ENCODE measurements at places on chromosomes 7 and 10.

DNA sequence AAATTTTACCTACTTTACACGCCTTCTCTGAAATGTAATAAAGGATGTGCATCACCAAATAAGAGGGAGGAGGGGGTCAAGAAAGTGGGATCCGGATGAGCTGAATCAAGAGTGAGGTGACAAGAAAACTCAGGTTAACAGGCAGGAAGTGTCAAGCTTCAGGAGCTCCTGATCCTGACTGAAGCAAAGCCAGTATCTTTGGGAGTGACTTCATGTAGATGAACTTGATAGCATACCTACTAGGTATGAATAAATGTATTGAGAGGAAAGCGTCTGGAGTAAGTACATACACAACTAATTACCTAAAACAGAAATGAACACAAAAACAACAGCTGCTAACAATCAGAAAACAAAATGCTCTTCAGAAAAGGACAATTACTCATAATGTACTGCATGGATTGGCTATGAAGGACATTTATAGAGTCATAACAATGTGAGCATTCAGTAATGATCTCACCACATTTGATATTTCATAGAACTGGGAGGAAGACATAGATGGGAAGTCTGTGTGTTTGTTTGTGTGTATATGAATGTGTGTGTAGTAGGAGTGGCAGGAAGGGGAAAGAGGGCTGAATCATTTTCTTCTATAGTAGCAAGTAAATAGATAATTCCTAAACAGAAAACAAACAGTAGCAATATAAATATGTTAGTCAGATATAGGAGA is 29.4 kb downstream of the PRKG1 start:
- no peak for DNase-seq

GRCh38 chr7:954330-955238 is at the start of gene ADAP1:
Gene ADAP1 (minus strand): TSS chr7:954680. CDS start chr7:954477, 203 bp downstream.
- no peak for DNase-seq

DNA sequence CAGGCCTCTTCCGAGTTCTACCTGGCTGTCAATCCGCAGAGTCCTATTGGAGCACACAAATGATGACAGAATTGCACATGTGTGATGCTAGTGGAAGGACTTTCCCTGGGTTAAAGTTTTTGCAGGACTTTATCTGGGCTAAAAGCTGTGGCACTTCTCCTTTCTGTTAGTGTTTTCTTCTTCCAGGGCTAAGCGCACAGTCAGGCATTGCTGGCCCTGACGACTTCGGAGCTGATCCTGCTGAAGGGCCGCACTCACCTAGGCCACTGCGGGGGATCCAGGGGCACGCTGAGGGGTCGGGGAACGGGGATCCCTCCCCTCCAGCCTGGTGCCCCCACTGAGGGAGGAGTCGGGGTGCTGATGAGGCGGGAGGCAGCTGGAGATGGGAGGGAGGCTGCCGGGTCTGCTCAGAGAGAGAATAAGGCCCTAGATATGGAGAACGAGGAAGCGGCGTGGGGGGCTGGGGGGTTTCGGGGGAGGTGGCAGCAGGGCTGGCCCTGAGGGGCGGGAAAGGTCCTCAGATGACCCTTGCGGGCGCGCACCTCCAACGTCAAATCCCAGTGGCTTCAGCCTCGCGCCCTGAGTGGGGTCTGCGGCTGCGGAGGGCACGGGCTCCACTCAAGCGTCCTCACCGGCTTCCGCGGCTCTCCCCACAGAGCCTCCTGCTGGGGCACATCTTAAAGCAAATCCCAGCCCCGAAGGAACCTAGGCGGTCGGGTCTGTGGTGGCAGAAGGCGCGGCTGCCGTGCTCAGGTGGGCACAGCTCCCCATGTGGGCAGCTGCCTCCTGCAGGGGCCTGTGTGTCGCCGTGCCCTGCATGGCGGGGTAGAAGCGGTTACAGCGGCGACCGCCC is 30.9 kb downstream of the AGR3 start:
- DNase-seq = no peak

- DNase-seq = no peak
These were observed 41.1 kb upstream of the DLG5 start for GRCh38 chr10:77967611-77968022.

DNA sequence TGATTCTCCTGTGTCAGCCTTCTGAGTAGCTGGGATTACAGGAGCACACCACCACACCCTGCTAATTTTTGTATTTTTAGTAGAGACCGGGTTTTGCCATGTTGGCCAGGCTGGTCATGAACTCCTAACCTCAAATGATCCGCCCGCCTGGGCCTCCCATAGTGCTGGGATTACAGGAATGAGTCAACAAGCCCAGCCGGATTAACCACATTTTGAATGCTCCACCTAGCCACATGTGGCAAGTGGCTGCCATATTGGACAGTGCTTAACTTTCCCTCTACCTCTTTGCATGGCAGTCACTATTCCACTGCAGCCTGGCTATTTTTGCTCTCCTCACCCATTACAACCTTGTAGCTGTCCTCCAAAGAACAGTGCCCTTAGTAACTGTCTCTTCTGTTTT is 160.1 kb downstream of the GATA3 start:
- no peak for DNase-seq

GRCh38 chr7:36497775-36498174 is 108.1 kb downstream of the ANLN start:
- no peak for DNase-seq

DNA sequence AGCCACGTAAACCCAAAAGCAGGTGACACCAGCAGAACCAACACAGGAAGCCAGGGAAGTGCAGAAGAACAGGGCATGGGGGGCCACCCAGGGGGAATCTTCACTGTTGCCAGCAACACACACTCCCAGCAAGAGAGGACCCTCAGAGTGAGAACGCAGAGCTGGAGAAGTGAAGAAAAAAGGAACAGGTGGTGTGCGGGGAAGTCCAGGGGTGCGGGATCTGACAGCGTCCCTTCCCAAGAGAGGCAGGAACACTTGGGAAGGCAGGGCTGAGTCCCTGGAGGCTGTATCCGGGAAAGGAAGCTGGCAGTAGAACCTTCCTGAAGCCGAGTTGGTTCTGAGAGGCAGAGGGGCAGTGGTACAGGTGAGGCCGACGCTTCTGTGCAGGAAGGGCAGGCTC is 27.7 kb downstream of the AGAP4 start:
- no peak for DNase-seq

- no peak for DNase-seq
These were observed 3.2 kb downstream of the MMS19 start for GRCh38 chr10:97494863-97495506.

GRCh38 chr10:88256013-88256680 is 327.0 kb downstream of the RNLS start:
- no peak for DNase-seq

GRCh38 chr7:155381852-155382801 is 75.8 kb upstream of the EN2 start:
- no peak for DNase-seq

- DNase-seq = no peak
These were observed 8.9 kb downstream of the MSS51 start for GRCh38 chr10:73424478-73424877.

GRCh38 chr7:70741666-70742065 is 390.3 kb upstream of the GALNT17 start:
- no peak for DNase-seq

DNA sequence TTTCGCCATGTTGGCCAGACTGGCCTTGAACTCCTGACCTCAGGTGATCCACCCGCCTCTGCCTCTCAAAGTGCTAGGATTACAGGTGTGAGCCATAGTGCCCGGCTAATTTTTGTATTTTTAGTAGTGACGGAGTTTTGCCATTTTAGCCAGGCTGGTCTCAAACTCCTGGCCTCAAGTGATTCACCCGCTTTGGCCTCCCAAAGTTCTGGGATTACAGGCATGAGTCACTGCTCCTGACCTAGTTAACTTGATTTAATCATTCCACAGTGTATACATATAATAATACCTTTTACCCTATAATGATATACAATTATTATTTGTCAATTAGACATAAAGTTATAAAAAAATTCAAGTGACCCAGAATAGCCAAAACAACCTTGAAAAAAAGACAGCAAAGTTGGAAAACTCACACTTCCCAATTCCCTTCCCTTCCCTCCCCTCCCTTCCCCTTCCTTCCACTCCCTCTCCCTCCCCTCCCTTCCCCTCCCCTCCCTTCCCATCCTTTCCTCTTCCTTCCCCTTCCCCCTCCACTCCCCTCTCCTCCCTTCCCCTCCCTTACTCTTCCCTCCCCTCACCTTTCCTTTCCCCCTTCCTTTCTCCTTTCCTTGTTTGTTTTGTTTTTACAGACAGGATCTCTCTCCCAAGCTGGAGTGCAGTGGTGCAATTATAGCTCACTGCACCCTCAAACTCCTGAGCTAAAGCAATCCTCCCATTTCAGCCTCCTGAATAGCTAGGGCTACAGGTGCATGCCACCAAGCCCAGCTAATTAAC is 14.8 kb upstream of the ZMIZ2 start:
- DNase-seq = no peak

DNA sequence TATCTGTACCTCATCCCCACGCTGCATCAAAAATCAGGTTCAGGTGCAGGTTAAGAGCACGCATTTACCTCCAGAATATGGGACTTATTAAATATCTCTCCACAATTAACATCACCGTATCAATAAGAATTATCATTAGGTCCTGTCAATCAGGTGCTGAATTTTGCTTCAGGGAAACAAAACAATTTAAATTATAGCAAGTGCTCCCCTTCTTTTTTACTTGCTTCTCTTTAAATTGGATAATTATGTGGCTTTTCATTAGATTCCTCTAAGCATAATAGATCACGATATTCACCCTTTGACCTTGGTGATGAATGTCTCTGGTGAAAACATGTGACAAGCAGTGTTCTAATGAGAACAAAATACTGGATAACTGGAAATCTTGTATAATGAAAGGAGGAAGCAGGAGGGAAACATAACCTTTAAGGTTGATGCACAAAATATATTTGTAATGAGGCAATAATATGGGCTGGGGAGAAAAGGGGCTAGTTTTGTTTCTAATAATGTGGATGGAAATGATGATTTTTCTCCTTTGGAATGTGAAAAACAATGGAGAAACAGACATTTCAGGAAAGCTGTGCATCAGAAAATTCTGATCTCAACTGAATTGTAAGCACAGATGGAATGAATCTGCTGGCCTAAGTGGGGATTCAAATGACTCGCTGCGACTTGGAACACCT is 166.9 kb downstream of the SNX10 start:
- no peak for DNase-seq

DNA sequence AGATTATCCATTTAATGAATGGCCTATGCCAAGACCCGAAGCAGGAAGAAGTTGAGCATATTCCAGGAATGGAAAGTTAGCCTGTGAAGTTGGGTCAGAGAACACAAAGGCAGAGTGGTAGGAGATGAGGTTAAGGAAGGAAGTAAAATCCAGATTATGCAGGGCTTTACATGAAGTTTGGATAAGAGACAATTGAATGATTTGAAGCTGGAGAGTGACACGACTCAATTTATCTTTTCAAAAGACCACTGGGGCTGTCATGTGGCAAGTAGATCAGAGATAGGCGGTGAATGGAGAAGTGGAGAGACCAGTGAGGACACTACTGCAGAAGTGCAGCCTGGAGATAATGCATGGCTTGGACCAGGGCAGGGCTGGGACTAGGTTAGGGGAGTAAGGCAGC is 7.2 kb upstream of the CNOT4 start:
- no peak for DNase-seq

DNA sequence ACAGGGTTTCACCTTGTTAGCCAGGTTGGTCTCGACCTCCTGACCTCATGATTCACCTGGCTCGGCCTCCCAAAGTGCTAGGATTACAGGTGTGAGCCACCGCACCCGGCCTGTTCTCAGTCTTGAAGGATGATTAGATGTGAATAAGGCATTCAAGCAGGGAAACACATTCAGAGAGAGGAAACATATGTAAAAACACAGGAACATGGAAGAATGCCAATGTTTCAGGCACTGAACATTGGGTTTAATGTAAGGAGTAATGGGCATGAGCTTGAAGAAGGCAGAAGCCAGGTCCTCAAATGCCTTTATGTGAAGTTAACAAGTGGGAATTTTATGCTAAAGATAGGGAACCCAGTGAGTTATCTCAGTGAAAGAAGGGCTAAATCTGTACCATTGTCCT is 74.3 kb downstream of the ARL4A start:
- DNase-seq = no peak

- DNase-seq = no peak
These were observed 131.9 kb downstream of the SRPK2 start for GRCh38 chr7:105256761-105257231.

- no peak for DNase-seq
These were observed 37.8 kb downstream of the DNAJB12 start for GRCh38 chr10:72316748-72317435.

DNA sequence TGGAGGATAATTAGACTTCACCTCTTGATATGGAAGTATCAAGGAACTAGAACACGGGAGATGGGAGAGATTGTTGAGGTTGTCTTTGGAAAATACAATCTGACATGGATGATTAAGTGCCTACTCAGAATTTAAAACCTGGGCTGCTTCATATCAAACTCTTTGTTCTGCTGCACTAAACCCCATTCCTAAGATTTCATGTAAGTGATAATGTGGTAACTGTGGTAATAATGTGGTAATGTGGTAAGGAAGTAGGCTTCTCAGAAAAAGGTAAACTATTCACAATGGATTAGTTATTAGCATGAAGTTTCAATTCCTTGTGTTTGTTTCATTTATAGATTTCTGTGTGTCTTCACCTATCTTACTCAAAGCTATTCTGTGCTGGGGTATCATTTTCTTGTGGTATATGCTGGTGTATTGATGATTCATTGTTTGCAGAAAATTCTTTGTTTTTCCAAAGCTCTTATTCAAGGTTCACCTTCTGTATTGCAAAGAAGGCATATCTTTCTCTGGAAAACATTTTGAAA is 129.9 kb upstream of the TAC1 start:
- DNase-seq = no peak

DNA sequence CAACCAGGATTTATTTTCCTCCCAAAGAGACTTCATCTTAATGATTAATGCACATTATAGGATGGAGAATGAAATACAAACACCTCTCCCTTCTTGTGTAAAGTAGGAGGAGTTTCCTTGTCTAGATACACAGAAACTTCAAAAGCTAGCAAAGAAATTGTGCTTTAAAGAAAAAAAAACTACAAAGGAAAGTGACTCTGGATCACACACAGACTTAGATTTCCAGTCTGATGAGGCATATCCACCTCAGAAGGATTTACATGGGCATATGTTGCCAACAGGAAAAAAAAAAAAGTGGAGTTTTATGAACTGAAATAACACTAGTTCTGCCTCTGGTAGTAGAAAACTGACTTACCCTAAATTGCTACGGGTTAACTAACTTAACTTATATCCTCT is 449.6 kb downstream of the KCNMA1 start:
- DNase-seq = no peak

DNA sequence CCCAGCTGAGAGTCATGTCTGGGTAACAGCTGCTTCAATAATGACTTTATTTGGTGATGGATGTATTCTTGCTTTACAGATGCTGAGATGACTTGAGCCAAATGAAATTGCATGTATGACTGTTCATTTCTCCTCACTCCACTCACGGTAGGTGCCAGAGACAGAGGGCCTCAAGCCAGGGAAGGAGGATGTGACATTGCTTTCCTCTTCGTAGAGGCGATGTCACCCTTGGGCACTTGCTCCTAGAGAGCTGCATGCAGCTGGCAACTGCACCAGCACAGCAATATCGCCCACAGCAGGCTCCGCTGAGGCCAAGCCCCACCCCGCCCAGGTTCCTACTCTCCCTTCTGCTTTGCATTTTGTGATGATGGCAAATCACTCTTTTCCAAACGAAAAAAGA is 116.6 kb upstream of the AOAH start:
- no peak for DNase-seq

Data from caudate nucleus (tissue), 63 donors.